ENCODE measurements at places on chromosomes 1 and 21.

DNA sequence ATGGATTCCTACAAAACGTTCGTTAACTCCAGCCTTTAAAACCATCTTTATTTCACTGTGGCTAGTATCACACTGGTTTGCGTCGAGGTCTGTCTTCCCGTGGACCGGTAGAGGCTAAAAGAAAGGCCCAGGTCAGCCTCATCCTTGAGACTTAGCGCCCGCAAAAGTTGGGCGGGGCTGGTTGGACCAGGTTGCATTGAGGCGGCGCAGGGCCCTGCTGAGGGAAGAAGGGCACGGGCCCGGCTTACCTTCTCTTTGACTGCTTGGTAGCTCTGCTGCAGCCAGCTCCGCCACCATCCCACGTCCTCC, 455 bp downstream of the BSDC1 start:
- no peak for DNase-seq

GRCh38 chr1:72845381-72845780, 563.0 kb upstream of the NEGR1 start:
- no peak for DNase-seq

- no peak for DNase-seq
Observed at GRCh38 chr1:119868176-119868575, 28.1 kb downstream of the ADAM30 start.

DNA sequence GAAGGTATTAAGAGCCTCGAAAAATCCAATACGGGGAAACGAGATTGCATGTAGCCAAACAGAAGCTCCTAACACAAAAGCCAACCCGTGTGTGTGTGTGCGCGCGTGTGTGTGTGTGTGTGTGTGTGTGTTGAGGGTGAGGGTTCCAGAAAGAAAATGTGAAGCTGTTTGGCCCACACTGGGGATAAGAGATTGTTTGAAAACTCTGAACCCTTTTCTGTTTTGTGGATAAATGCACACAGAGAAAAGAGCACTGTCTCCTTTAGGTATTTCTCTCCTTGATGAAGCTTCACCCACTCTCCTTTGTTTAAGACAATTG, 1.9 kb downstream of the WLS start:
- no peak for DNase-seq

DNA sequence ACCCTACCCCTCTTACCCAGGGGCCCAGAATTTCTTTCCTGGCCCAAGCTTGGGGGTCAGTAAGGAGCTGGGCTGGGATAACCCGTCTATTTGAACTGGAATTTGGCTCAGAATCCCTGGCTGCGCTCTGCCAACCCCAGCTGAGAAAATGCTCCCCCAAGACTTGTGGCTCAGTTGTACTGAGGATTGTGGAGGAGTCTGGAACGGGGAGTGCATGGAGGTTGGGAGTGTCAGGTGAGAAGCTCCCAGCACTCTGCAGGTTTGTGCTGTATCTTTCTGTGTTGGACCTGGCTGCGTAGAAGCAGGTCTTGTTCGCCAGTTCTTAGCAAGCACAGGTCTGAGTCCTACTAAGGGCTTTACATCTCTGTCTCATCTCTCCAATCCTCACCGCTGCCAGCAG, 1.6 kb downstream of the TCEA3 start:
- DNase-seq = no peak

- no peak for DNase-seq
Observed at GRCh38 chr1:18217398-18218043, 109.9 kb downstream of the IGSF21 start.

- no peak for DNase-seq
Observed at GRCh38 chr1:86016076-86016759, 140.4 kb downstream of the COL24A1 start.
